Activated T-cell treated with anti-CD3 and anti-CD28 coated beads, Interleukin-2, amount 50 U/mL, for 72 hours (primary cell): ENCODE measurements at places on chromosomes 1 and 21. TPM values are rescaled to one million over a fixed set of nuclear protein-coding genes. Genes with fewer than 3 reads are reported as not detected.

DNA sequence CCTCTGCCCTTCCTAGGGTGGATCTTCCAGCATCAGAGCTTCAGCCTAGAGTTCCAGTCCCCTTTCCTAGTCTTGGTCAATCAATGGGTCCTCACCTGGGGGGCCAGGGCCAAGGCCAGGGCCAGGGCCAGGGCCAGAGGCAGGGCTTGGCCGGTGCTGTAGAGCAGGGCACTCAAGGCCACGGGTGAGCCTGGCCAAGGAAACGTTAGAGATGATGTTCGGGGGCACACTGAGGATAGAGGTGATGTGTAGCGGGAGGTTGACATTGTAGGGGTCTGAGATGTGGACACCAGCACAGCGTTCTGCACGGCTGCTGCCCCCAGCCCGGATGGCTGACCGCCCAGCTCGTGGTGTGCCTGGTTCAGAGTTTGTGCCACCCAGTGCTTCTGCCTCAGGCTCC, 5.4 kb upstream of the USF1 start:
- DNase-seq: no peak

GRCh38 chr1:166603296-166603695, 236.0 kb upstream of the POGK start:
- no peak for DNase-seq

DNA sequence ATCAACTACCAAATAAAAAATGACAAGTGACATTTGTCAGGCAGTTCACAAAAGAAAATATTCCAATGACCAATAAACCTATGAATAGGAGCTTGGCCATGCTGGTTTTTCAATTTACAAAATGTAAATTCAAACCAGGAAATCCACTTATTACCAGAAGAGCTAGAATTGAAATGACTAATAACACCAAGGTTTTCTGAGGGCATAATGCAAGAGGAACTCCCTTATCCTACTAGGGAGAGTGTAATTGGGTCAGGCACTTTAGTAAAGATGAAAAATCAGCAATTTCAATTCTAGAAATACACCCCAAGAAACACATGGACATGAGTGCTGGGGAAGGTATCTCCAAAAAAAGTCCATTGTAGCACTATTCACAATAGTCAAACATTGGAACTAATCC, 16.7 kb upstream of the TIAM1 start:
- DNase-seq: no peak

DNA sequence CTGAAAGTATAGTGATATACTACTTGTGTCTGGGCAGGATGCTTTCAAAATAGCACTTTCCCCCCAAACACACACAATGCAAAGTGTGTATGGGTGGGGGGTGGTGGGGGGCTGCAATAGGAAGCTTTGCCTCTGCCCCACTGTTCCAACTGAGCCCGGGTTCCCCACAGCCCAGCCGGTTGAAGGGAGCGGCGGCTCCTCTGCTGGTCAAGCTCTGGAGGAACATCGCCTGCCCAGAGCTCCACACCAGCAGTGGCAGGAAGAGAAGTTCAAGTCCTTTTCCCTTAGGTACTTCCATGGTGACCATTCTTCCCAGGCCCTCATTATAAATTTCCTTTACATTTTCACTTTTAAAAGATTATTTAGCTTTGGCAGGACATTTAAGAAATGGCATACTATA, 74.9 kb downstream of the CAPZB start:
- no peak for DNase-seq

Gene LRRC8C
- total RNA-seq: 33.1 TPM
